ENCODE measurements at places on chromosomes 7 and 10. TPM values are rescaled to one million over a fixed set of nuclear protein-coding genes. Genes with fewer than 3 reads are reported as not detected.

The SEMA3A gene
- total RNA-seq: not detected

The NEBL gene
- total RNA-seq: 0.15 TPM

The NEUROD6 gene
- not detected for total RNA-seq

The CREB3L2 gene
- total RNA-seq: 25.0 TPM

The ALOX5 gene
- 0.77 TPM for total RNA-seq

The CPN1 gene
- not detected for total RNA-seq

The HPSE2 gene
- total RNA-seq: 0.07 TPM

The PLXNA4 gene
- total RNA-seq: not detected

The CNPY1 gene
- total RNA-seq: not detected

The TMEM270 gene
- total RNA-seq: not detected

The CCL24 gene
- not detected for total RNA-seq

The MRLN gene
- total RNA-seq: not detected

The CPA2 gene
- total RNA-seq: not detected
